ENCODE measurements at places on chromosomes 5 and 9.

GRCh38 chr5:112294126-112294525, 125.0 kb downstream of the EPB41L4A start:
- DNase-seq, result no peak

DNA sequence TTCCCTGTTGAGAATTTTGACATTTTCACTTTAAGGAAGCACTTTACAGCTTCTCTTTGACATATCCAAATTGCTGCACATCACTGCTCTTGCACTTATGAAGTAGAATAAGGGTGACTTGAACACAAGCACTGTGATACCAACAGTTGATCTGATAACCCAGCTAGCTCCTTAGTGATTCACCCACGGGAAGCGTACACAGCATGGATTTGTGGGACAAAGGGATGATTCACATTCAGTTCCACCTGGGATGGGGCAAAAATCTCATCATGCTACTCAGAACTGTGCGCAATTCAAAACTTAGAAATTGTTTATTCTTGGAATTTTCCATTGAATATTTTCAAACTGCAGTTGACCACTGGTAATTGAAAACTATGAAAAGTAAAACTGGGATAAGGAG, 1565.5 kb upstream of the CDH9 start:
- DNase-seq, result no peak

DNA sequence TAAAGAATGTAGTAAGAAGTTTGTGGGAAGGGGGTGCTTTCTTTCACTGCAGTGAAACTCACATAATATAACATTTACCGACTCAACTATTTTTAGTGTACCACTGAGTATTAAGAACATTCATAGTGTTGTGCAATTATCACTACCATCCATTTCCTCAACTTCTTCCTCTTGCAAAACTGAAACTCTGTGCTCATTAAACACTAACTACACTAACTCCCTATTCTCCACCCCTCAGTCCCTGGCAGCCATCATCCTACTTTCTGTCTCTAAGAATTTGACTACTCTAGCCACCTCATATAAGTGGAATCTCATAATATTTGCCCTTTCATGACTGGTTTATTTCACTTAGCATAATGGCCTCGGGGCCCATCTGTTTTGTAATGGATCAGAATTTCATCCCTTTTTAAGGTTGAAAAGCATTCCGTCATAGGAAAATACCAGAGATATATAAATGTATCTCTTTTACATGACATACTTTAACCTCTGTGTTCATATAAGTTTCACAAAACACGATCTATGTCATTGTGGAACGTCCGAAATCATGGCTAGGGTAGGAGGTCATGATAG, 56.3 kb upstream of the DIRAS2 start:
- no peak for DNase-seq

- no peak for DNase-seq
These were observed 7.9 kb upstream of the NEUROG1 start for GRCh38 chr5:135543485-135544304.

DNA sequence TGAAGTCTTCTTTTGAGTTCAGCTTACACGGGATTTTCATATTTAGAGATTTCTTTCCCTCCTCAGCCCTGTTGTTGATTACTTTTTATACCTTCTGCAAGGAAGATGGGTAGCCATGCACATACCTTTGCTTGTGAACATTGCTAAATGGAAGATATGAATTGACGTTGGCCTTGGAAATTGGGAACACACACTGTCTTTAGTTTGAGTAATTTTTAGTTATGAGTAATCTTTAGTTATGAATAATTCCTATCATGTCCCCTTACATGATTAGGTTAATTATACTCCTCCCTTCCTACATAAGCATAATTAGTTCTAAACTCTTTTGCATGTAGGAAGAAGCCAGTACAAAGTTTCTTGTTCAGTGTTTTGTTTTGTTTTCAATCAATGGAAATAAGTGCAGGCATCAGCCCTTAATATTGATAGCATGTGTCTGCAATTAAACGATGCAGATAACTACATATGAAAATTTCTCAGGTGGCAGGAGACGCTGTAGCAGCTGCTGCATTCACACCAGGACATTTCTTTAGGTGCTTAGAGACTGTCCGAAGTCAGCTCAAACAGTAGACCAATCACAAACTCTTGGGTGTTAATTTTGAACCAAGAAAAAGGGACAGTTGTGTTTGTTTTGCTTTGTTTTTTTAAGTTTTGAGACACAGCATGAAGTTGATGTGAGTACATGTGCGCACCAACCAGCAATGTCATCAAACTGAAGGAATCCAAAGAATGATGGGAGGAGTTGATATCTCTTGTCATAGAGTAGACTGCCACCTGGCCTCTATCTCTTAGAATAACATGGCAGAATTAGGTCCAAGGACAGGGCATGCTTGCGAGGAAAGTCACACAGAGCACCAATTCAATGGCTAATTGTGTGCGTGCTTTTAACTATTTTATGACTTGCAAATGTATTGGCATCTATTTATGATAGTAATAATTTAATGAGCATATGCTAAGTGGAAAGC, 51.4 kb downstream of the SMARCA2 start:
- DNase-seq, result peak; percentile 31

DNA sequence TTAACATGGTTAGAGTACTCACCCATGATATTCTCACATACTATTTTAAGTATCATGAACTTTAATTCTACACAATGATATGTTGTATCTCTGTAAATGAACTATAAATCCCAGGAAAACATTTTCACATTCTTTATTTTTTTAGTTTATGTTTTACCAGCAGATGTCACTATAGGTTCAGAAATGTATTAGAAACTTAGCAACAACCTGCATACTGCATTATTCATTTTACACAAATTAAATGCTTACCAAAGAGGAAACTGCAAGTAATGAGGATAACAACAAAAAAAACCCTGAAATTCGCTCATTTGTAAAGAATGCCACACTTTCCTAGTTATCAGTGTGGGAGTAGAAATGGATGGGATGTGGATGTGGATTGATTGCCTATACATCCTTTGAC, 217.5 kb upstream of the OTULINL start:
- peak; percentile 10 for DNase-seq

GRCh38 chr9:82883436-82883835, 179.5 kb downstream of the RASEF start:
- DNase-seq, result no peak

DNA sequence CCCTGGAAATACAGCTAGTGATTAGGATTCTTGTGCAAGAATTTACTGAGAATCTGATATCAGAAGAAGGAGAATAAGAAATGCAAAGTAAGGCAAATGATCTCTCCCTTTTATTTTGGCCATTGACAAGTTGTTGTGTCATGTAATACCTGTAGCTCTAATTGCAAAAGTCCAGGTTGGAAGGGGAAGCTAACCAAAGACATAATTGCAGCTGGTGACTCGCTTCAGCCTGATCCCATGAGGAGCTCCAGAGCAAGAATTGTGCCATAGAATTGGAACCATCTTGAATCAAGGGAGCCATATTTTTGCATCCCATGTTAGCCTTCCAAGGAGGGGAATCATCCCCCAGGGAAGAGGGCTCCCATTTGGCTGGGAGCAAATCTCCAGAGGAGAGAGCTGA, 149.6 kb upstream of the MOCS2 start:
- DNase-seq, result no peak

DNA sequence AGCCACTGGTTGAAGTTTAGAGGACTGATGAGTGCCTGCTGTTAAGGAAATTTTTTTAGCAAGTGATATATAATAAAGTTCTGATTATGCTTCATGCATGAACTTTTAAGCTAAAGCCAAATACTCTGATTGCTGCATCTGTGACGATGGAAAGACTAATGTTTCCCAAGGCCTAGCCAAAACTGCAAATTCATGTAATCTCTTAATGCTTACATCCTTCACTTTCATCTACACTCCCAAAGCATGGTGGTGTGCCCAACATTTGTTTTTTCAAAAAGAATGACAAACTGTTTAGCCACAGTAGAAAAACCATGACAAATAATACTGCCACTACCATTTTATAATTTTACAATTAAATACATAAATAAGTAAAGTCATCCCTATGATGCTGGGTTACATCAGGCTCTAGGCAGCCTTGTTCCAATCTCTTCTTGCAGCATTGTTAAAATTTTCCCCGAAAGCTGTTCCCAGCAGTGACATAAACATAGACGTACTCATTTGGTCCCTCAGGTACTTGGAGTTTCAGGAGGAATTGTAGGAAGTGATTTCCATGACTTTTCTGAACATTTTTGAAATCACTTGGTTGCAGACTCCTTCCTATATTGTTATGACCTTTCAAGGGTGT, 625.3 kb upstream of the DMAC1 start:
- DNase-seq, result no peak

- no peak for DNase-seq
These were observed 50.9 kb downstream of the ACTBL2 start for GRCh38 chr5:57431759-57432158.

DNA sequence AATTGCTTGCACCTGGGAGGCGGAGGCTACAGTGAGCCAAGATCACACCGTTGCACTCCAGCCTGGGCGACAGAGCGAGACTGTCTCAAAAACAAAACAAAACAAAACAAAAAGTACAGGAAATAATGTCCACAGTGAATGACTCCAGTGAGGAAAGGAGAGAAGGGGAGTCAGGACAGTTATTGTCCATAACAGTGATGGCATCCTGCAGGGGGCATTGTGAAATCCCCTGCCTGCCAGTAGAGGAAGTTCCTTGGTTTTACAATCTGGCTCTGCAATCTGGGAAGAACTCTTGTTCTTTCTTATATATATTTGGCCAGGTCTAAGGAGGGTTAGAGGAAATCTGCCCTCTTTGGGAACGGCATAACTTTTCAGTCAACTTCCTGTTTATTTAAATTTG, 8.2 kb downstream of the SH3GL2 start:
- no peak for DNase-seq

- no peak for DNase-seq
These were observed 29.2 kb downstream of the MAT2B start for GRCh38 chr5:163534492-163535094.

DNA sequence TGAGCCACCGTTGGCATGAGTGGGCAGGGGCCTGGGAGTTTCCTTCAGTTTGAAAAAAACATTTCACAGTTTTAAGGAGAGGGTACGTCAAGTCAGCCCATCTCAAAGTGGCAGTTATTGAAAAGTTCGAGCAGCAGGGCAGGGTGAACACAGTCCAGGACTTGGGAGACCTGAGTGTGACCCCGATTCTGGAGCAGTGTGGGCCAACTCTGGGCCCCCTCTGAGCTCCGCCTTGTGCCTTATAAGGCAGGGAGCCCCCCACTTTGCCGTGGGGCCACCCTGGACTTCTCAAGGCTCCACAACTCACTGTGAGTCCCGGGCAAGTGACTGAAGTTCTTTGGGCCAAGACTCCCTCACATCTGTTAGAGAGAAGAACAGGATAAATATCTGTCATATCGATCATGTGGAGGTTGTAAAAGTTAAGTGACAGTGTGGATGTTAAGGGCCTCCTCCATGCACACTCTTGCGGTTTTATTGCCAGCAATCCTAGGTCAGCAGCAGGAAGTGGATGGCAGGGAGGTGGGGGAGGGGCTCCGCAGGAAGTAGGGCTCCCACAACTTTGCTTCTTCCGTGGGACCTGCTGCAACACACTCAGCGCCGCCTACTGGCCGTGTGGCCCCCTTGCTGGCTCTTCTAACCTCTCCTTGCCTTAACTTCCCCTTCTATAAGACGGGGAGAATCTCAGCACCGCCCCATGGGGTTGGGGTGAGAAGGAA, 38.4 kb downstream of the HRH2 start:
- DNase-seq, result peak; percentile 89

- DNase-seq, result no peak
These were observed 112.5 kb downstream of the CTNND2 start for GRCh38 chr5:11791792-11792191.

DNA sequence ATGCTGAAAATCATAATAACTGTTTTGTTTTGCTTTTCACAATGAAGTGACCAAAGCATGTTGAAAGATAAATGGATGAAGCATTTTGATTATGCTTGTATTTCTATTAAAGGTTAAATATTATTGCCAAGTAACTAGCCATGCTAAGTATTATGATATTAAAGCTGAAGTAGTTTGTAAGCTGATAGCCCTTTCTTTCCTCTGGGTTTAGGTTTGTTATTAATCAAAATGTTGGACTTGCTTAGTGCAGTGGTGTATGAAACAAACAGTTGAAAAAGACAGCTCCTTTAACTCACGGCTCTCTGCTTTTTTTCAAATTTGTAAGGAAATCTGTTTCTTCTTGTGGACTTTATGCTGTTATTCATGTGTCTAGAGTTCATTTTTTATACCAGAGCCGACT, 246.0 kb downstream of the CWC27 start:
- no peak for DNase-seq
